ENCODE measurements at places on chromosomes 4 and X.

DNA sequence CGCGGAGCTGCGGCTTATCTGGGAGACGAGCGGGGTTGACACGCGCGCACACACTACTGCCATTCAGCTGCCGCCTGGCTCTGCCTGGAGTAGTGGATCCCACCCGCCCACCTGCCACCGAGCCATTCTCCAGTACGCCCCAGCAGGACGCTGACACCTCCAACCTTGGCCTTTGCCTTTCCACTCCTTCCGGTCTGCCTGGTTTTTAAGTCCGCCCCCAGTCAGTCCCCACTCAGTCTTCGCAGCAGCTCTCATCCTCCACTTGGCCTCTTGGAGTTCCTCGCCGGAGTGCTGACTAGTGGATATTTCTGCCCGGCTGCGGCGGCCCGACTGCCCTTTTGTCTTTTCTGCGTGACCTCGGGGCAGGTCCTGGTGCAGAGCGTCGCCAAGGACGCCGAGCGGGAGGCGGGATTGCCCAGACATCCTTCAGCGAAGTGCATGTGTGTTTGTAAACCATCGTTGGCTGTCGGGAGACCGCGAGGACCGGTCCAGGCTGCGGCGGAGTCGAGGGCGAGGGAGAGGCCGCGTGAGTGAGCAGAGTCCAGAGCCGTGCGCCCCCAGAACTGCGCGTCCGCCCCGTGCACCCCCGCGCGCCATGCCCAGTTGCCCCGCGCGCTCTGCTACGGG lies 1.1 kb downstream of the SLIT2 start:
- peak; percentile 8 for DNase-seq

- DNase-seq, result no peak
Measured at GRCh38 chr4:21976166-21976565, 27.6 kb upstream of the KCNIP4 start.

GRCh38 chrX:150476164-150476699 lies 92.2 kb upstream of the MTM1 start:
- no peak for DNase-seq

DNA sequence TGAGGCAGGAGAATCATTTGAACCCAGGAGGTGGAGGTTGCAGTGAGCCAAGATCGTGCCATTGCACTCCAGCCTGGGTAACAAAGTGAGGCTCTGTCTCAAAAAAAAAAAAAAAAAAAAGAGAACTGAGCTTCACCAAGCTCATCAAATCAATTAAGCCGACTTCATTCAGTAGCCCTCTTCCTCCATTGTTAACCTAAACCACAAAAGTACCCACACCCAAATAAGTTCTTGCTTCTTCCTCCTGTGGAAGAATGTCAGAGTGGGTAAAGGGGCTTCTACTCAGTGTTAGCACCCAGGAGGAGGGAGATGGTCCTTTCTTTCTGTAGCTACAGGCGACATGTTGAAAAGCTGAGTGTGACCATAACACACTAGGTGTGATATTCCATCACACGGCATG lies 58.6 kb upstream of the CHRNA9 start:
- DNase-seq, result no peak

GRCh38 chrX:130287071-130287770 lies 18.5 kb upstream of the ZNF280C start:
- DNase-seq, result no peak

DNA sequence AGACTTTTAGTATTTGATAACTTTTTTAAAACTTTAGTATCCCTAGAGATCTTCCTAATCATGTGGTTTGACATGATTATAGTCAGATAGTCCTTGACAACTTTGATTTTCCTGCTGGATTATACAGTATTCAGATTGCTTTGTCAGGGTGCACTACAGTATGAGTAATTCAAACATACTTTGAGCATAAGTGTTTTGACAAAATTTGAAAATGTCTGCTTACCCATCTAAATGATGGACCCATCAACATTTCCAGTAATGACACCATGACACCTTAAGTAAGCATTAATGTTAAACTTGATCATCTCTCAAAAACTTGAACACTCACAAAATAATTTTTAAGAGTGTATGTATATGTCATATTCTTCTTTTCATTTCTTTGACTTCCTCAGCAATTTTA lies 514.5 kb upstream of the SMIM31 start:
- no peak for DNase-seq

- DNase-seq, result no peak
Measured at GRCh38 chr4:158610790-158611189, 60.9 kb downstream of the C4orf46 start.

DNA sequence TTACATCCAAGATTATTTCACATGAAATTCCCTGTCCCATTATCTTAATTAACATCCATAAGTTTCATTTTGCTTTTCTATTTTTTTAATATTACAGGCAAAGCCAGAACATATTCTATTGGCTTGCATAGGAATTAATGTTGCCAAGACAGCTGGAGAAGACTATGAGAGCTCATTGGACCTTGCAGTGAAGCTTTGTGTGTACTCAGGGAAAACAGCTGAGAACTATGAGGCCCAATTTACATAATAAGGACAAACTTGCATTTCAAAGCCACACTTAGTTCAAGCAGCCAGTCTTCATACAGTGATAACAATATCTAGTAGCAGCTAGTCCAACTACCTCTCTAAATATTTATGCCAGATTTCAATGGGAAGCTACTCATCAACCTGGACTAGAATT lies 134.4 kb downstream of the DDX53 start:
- DNase-seq, result no peak

- DNase-seq, result no peak
Measured at GRCh38 chr4:10673817-10674369, 10.7 kb downstream of the CLNK start.

- no peak for DNase-seq
Measured at GRCh38 chrX:47247206-47247998, 14.6 kb downstream of the USP11 start.

GRCh38 chrX:21926116-21926515 lies 14.4 kb upstream of the SMS start:
- no peak for DNase-seq

DNA sequence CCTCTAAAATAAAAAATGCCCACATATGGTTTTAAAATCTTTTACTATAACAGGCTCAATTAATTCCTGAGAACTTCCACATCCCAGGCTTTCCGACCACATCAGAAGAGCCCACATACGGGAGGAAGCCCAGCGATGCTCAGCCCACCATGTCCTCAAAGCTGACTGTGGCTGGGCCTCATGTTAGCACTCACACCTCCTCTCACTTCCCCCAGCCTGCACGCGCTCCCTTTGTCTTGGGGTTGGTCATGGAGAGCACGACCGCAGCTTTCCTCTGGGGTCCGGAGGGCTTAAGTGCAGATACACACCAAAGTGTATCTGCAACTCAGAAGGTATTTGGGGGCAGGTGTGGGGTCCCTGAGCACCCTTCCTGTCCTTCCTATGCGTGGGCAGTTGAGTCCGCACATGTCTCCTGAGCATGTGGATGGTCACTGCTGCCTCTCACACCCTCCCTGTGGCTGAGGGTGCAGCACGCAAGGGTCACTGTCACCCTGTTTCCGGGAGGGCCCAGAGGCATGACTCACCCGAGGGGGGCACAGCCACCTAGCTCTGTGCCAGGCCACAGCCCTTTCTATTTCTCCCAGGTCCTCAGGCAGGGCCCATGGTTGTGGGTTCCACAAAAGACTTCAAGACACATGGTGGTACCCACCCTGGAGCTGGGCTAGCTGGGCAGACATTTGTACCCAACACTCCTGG lies 21.2 kb downstream of the WDR1 start:
- DNase-seq, result no peak

GRCh38 chrX:23386726-23387125 lies 52.1 kb downstream of the PTCHD1 start:
- DNase-seq, result no peak

DNA sequence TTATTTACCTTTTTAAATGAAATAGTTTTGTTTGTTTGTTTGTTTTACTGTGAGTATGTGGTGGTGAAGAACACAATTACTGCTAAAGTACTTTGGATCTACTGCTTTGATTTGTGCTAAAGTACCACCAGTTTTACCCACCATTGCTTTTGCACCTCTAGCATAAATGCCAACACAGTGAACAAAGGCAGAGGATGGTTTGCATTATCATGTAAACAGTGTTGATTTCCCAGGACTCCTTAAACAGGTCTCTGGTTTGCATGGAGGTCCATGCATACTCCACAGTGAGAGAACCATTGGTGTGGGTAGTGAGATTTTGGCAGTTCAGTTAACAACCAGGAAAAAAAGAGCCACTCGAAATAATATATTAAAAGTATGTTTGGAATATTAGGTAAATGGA lies 11.0 kb downstream of the FAT4 start:
- no peak for DNase-seq

DNA sequence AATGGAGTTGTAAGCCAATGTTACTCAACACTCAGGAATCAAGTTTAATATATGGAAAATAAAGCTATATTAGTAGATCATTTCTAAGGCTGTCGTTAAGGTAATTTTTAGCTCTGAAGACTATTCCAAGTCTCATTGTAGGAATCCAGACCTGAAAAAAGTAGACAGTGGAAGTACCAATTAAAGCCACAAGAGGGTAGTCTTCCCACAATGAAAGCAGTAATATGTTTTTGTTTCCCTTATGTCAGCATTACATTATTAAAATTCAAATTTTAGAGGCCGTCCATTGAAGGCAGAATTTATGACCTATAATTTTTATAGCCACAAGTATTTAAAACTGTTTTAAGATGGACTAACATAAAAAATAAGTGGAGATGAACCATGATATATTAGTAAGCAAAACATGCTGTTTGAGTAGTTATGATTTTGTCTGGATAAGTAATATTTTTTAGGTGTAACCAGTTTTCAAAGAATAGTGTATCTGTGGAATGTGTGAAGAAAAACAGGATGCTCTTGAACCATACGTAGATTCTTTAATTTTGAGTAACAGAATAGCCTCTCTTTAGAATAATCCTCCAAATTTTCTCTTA lies 372.6 kb upstream of the TECRL start:
- DNase-seq, result no peak

GRCh38 chr4:159551281-159551680 lies 448.4 kb downstream of the RAPGEF2 start:
- no peak for DNase-seq

DNA sequence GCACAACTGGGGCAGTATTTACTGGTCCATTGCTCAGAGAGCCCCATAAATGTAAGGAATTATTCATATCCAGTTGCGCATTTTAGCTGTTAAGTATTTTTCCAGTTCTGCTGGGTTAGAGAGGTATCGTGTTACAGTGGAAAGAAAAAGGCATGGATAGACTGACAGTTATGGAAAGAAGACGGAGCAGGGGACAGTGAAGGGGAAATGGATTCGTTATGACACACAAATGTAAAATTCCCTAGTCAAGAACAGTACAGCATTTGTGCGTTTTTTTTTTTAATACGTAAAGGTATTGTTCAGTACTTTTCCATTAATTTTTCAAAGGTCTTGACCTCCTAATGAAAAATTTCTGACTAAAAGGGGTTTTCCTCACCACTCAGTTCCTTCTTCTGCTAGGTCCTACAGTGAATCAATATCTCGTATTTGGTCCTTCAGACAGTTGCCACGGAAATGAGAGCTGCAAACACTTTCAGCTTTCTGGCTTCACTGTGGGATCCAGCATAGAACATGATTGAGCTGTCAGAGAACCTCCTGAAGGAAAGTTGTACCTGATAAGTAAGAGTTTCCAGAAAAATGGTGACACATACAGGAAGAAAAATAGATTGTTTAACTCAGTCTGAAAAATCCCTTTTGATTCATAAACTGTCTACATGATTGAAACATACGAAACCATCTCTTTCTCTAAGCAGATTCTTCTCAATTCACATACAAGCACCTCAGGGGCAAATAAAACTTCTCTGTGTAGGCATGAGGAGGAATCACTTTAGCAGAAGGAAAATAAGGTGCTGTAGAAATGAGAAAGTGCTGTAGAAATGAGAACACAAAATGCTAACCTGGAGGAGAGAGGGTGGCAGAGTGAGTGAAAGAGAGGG lies 21.8 kb upstream of the BBS12 start:
- no peak for DNase-seq

GRCh38 chr4:72016011-72016410 lies 15.8 kb upstream of the NPFFR2 start:
- no peak for DNase-seq

DNA sequence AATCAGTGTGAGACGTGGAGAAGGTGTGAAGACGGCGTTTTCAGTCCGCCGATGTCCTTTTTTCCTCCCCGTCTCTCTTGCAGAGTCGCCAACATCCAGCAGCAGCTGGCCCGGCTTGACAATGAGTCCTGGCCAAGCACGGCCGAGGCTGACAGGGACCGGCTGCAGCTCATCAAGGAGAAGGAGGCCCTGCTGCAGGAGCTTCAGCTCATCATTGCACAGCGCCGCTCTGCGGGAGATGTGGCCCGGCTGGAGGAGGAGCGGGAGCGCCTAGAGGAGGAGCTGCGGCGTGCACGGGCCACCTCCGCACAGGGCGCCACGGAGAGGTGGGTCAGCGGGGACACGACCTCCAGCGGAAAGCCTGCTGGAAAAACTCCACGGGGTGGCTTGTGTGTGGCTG lies 47.1 kb upstream of the CLCN4 start:
- no peak for DNase-seq

- DNase-seq, result no peak
Measured at GRCh38 chr4:128718768-128719167, 90.7 kb upstream of the JADE1 start.

GRCh38 chr4:156948738-156949137 lies 22.9 kb downstream of the PDGFC start:
- DNase-seq, result no peak

DNA sequence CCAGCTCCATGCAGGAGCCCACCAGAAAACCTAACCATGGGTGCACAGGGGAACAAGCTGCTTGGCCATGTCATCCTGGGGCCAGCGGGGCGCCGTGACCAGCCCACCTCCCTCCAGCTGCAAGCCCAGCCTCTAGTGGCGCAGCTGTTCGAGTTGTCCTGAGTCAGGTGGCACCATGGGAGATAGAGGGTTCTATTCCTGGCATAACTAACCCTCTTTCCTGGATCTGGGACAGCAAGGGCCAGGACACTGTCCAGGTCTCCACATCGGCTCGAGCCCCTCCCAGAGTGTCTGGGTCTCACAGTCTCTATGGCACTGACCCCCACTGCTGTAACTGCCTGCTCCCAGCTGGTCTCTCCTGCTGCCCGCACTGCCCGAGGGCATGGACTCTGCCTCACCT lies 16.7 kb downstream of the ABLIM2 start:
- DNase-seq, result no peak

GRCh38 chr4:1488831-1489638 lies 82.8 kb upstream of the NKX1-1 start:
- DNase-seq, result no peak

DNA sequence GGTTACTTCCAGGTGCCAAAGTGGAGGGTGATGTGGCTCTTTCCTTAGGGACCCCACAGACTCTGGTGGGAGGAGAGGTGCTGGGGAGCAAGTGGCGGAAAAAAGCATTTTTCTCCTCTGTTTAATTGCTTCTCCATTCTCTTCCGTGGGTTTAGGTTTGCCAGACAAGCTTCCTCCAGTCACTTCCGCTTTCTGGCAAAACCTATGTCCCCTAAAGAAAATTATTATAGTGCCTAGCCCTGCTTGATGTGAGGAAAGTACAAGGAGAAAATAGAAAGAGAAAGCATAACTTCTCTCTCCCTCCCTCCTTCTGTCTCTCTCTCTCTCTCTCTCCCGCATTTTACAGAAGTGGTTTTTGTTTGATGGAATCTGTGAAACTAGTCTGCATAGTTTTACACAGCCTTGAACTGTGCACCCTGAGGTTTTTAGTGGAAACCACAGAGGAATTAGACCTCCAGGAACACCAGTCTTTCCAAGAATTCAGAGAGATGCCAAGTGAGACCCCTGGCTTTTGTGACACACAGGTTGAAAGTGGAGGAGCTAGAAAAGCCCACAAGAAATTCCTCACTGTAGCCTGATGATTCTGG lies 231.1 kb upstream of the ANXA3 start:
- DNase-seq, result no peak

GRCh38 chr4:40335525-40335894 lies 377 bp downstream of the CHRNA9 start:
- no peak for DNase-seq

GRCh38 chr4:47705326-47705981 lies 132.4 kb downstream of the CORIN start:
- peak; percentile 17 for DNase-seq

Data from GM12891 (cell line).